Effector CD8-positive, alpha-beta T cell (primary cell): ENCODE measurements at places on chromosomes 1 and 21.

GRCh38 chr1:207313131-207313530 lies 8.3 kb upstream of the CD55 start:
- DNase-seq: no peak

DNA sequence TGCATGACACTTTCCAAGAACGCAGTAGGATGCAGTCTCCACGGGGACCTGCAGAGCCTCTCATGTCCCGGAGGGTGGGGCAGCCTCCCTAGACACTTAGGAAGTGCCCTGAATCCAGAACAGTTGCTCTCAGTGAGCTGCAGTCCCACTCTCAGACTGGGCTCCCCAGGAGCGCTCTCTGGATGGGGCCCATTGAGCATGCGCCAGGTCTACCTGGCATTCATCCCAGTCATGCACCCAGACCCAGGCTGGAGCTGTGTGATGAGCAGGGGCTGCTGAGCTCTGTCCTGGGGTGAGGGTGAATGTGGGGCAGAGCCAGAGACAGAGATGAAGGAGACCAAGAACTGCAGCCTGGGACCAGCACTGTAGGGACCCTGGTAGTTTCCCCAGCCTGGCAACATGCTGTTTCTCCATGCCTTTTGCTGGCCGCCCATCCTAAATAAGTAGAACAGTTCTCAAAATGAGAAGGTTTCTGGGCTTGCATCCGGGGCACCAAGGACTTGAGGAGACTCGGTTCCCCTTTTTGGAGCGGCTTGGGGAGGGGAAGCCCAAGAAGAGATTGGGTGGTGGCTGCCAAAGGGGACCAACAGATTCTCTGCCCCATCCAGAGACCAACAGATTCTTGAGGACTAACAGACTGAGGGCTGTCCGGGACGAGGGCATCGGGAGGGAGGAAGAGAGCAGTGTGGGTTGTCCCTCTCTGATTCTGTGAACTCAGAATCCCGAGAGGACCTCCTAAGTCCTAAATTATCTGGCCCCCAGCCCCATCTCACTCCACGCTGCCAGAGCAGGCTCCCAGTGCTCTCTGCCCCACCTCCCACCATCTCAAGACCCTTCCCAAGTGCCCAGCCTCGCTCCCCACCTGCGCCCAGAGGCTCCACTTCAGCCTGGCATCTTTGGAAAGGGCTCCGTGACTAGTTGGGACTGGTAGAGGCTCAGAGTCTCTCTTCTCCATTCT lies 1.0 kb upstream of the PGLYRP4 start:
- DNase-seq: no peak

GRCh38 chr1:9900142-9901043 lies 9.7 kb downstream of the CTNNBIP1 start:
- no peak for DNase-seq

DNA sequence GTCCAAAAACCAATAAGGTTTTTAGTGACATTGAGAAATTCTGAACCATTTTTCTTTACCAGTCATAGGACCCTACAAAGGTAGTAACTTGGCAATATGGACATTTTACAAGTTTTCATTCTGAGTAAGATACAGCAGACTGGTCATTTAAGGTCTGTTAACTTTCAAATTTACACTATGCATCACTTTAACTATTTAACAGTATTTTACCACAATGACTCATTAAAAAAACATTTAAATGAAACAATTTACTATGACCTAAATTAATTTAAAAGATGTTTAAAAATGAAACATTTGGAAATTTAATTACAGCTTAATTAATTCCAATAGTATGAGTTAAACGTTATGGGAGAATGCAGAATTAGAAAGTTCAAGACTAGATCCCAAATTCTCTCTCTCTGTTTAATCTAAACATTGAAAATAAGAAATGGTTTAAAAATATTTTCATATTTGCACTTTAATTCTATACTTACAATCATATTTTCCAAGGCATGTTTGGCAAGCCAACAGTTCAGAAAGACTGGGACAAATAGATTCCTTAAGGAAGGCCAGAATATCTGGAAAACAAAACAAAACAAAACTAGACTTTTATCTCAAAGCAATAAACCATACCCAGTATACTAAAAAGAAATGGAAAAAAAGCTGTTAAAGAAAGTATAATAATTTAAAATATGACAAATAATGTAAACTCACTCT lies 140.9 kb downstream of the KCNT2 start:
- DNase-seq: no peak

DNA sequence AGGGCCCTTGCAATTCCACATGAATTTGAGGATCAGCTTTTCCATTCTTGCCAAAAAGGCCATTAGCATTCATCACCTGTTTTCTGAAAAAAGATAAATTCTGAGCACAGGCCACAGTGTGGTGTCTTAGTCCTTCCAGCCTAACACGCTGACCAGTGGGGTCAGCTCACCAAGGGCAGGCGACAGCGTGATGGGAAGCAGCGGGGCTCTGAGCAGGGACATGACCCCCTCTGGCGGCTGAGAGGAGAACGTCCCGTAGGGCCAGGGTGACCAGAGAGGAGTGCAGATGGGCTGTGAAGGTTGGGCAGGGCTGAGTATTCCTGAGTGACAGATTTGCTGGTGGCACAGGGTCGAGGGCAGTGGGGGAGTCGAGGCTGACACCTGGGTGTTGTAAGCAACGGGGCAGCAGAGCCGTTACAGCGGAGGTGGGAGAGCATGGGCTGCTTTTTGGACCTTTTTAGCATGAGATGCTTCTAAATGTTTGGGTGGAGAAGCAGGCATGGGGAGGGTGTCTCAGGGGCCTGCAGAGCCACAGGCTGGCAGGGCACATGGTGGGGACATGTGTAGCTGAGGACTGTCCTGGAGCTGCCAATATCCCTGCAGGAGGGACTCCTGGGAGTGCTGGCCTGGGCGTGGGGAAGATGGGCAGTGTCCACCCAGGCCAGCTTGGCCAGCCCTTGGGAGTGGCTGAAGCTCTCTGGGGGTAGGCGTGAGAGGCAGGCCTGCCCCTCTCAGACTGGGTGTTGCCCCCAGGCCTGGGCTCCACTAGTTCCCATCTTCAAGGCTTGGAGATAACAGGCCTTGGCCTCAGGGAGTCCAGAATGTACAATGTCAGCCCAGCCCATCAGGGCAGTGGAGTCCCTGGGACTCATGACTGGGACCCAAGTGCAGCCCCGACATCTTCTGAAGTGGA lies 8.6 kb upstream of the CALML6 start:
- DNase-seq: peak; percentile 47

GRCh38 chr1:46646844-46647243 lies 21.3 kb downstream of the ATPAF1 start:
- no peak for DNase-seq

- no peak for DNase-seq
Measured at GRCh38 chr1:7478809-7479499, 292.1 kb upstream of the VAMP3 start.

- no peak for DNase-seq
Measured at GRCh38 chr1:161721738-161722343, 497 bp downstream of the FCRLB start.

DNA sequence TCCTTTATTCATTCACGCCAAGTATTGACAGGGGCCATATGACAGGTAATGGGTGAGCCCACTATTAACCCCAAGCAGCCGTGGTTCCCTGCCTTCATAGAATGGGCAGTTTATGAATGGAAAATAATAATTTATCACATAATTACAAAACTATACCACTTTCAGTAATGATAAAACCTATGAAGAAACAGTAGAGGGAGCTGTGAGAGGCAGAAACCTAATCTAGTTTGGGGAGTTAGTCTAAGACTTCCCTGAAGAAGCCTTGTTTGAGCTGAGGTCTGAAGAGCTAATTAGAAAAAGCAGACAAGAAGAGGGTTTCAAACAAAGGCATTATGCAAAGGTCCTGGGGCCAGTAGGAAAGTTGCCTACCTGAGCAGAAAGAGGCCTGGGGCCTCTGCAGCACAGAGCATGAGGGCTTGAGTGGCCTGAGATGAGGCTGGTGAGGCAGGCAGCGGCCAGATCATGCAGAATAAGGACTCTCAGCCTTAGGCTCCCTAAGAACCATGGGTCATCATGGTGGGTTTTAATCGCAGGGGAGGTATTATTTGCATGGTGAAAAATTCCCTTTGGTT lies 142.8 kb downstream of the ATG4C start:
- no peak for DNase-seq

GRCh38 chr1:159936273-159936904 lies 9.0 kb downstream of the IGSF9 start:
- DNase-seq: peak; percentile 76

DNA sequence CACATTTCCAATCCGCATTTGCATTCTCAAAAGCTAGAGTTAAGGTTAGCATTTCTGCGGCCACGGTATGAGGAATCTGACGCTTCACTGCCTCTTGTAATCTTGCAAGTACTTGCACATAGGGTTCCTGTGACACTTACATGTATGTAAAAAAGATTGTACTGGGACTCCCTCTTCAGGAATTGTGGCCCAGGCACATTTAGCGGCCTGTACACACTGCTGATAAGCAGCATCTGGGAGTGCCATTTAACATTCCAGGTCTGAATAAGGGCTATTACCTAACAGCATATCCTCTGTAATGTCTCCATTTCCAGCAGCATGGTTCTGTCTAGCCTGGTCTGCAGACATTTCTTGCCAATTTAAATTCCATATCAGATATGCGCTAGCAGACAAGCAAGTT lies 75.7 kb downstream of the AXDND1 start:
- no peak for DNase-seq

DNA sequence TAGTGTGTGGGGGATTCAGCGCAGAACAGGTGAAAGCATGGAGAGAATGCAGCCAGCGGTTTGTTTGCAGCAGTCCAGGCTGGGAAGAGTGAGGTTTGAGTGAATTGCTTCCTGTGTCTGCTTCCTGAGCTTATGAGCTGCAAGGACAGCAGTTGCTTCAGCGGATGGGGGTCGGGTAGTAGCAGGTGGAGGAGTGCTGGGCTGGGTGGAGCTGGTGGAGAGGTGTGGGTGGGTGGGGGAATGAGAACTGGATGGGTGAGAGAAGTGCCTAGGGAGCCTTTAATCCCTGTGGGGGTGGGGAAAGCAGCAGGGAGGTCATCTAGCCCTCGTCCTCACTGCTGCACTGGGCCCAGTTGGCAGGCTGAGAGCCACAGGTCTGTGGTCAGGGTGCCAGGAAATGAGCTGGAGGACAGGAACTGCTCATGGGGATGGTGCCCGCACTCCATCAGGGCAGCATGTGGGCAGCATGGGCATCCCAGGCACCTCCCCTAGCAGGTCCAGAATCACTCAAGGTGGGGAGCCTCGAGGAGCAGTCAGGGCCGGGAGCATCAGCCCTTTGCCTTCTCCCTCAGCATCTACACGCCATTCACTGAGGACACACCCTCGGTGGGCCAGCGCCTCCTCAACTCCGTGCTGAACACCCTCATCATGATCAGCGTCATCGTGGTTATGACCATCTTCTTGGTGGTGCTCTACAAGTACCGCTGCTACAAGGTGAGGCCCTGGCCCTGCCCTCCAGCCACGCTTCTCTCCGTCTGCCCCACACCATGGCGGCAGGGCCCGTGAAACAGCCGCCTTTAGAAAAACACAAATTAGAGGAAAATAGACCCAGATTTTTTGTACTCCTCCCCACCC lies 14.8 kb downstream of the PSEN2 start:
- no peak for DNase-seq
